ENCODE measurements at places on chromosomes 13 and 19.

DNA sequence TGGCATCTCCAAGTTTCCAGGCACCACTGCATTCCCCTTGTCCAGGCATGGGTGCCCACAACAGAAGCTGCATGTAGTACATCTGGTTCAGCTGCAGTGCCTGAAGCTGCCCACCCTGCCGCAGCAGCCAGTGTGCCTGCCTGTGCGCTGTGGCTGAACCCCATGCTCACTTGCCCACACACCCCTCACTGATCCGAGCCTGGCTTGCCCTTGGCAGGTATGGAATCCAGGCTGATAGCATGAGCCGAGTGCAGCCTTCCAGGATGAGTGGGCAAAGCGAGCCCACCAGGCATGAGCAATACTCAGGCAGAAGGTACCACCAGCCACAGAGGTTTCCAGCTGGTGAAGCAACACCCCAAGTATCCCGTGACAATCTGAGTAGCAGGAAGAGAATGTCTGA, 280.3 kb upstream of the KLF12 start:
- no peak for DNase-seq

DNA sequence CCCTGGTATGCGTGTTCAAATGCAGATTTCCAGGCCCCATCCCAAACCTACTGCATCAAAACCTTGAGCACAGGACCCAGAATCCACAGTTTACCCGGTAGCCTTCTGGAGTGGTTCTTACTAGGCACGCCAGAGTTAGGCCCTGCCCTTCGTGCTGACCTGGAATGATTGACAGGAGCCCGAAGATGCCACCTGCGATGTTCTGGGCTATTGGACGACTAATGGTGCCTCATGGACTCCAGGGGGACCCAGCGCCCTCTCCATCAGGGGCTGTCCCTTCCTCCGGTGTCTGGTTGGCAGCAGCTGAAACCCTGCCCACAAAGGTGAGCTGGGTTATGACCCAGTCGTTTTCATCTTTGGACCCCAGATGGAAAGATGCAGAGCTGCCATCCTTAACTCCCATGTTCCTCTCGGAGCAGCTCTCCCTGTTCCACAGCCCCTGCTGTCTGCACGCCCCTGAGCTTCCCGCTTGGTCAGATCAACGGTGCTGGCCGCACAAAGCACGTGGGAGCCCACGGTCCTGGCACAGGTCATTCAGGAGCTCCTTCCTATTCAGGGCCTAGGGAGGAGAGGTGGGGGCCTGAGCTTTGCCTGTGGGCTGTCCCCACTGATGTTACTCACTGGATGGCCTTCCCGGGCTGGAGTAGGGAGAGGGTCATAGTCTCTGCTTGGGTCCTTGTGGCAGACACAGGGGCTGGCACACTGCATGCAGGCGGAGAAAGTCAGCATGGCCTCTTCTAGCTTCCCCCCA, 65.8 kb downstream of the GPR12 start:
- DNase-seq = no peak

- no peak for DNase-seq
Measured at GRCh38 chr19:39641773-39642172, 13.9 kb upstream of the LGALS16 start.

DNA sequence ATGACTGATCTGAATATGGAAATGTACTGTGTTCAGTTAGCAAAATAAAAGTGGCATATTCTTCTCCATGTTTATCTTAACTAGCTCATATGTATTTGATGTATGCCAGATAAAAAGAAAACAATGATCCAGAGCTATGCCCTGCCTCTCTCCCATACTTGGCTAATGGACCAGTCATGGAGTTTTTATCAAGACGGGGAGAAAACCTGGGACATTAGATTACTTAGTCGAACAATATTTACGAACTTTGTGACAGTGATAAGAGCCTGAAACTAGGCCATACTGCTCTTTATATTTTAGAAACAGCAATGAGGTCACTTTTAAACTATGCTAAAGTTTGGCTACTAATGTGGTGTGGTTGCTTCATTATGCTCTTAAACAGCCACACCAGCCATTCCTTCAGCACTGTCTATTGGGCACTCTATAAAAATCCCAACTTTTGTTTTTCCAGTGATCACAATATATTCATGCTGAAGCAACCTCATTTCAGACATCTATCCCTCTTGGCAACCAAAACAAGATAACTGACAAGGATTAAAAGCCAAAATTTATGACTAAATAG, 265.0 kb downstream of the FGF14 start:
- no peak for DNase-seq

DNA sequence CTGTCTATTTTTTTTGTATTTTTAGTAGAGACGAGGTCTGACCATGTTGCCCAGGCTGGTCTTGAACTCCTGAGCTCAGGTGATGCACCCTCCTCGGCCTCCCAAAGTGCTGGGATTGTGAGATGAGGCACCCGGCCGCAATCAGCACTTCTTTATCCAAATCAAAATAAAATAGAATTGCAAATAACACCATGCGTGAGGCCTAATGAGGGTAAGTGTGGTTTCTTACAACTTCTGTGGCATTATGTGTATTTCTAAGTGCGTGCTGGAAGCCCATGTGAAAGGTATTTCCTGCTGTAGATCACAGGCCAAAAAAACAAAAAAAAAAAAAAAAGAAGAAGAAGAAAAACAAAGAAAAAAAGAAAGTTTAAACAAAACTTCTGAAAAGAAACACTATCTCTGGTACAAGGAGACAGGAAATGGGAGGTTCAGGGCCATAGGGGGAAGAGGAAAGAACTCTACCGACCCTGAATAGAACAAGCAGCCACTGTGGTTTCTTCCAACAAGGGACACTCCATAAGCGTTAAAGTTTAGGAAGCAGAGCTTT, 3.0 kb upstream of the GRAMD1A start:
- no peak for DNase-seq

DNA sequence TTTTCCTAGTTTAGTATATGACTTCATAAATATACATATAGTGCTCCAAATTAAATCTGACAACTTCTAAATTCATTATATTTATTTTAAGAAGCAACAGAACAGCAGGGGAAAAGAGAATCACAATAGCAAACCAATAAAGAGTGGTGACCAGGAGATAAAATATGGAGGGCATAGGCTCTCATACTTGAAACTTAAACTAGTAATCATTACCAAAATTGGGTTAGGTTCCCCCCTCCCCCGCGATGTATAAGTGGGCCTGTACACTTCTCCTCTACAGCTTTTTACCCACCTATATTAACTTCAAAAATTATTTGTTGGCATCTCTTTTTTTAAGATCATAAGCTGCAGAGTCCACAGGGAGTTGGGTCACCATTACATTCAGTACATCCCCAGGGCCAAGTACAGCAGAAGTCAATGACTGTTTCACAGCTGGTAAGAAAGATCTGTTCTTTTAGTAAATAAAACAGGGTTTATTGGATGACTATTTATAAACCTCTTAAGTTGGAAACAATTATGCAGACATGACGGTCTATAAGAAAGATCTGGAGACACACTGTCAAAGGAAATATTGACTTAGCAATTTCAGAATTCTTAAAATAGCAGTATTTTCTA, 29.4 kb downstream of the KLF12 start:
- DNase-seq = no peak

DNA sequence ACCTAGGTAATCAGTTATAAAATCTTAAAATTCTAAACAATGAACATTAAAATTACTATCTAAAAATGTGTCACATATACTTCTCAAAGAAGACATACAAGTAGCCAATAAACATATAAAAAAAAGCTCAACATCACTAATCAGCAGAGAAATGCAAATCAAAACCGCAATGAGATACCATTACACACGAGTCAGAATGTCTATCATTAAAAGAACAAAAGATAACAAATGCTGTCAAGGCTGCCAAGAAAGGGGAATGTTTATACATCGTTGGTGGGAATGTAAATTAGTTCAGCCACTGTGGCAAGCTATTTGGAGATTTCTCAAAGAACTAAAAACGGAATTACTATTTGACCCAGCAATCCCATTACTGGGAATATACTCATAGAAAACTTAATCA, 310.3 kb upstream of the EDNRB start:
- DNase-seq = no peak

DNA sequence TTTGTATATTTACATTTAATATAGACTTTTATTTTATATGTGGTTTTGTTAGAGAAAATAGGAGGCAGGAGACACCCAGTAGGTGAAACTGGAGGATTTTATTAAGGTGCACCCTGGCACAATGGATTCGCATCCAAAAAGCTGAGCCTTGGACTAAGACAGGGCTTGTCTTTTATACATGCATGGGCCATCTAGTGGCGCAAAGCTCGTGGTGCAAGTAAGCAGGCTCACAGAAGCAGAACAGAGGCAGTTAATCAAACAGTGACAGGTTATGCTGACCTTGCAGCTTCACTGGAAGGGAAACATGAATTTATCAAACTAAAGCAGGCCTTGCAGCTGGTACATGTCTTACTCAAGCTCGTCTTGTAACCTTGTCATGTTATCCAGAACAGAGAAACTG, 58.8 kb upstream of the ZNF681 start:
- DNase-seq = no peak

GRCh38 chr13:110616103-110617101, 1.1 kb downstream of the NAXD start:
- DNase-seq = no peak

- DNase-seq = no peak
Measured at GRCh38 chr13:102651892-102652291, 43.0 kb downstream of the METTL21C start.

GRCh38 chr13:98822225-98822606, 69.7 kb upstream of the SLC15A1 start:
- no peak for DNase-seq

GRCh38 chr13:23384111-23384510, 49.4 kb downstream of the SACS start:
- no peak for DNase-seq

DNA sequence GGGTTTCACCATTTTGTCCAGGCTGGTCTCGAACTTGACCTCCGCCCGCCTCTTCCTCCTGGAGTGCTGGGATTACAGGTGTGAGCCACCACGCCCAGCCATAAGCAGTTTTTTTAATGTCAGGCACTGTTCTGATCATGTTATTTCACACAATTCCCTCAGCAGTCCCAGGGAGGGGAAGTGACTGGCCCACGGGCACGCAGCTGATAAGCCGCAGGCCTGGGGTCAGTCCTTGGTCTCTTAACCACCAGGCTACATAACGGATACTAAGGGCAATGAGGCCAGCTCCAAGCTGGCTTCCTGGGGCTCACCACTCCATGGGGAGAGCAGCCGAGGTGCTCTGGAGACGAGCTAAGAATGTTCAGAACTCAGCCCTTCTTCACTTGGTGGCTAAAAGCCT, 13.5 kb downstream of the BRSK1 start:
- no peak for DNase-seq

- DNase-seq = no peak
Measured at GRCh38 chr13:40502236-40502635, 164.2 kb downstream of the FOXO1 start.

DNA sequence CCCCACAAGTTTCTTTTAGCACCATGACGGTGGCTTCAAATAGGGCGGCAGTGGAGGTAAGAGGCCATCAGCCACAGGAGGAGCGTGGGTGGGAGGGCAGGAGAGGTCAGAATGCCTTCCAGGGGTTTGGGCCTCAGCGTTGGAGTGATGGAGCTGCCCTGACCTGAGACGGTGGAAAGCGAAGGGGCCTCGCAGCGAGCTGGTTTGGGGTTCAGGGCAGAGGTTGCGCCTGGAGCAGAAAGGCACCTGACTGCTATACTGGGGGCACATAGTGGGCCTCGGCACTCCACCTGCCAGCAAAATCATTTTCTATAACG, 382 bp upstream of the NAXD start:
- DNase-seq = no peak

DNA sequence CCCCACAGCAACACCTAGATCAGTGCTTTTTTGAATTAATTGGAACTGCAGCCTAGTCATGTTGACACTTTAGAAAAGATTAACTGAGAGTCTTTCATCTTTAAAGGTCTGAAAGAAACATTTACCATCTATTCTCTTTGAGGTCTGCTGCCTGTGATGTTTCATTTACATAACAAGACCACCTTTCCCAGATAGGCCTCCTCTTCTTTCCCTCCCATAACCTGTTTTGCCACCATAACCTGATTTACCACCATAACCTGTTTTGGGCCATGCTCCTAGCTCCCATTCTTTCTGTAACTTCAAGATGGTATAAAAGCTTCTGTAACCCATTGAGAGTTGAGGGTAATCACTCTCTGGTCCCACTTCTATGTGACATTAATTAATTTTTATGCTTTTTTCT, 320.8 kb downstream of the PCDH20 start:
- DNase-seq = no peak

DNA sequence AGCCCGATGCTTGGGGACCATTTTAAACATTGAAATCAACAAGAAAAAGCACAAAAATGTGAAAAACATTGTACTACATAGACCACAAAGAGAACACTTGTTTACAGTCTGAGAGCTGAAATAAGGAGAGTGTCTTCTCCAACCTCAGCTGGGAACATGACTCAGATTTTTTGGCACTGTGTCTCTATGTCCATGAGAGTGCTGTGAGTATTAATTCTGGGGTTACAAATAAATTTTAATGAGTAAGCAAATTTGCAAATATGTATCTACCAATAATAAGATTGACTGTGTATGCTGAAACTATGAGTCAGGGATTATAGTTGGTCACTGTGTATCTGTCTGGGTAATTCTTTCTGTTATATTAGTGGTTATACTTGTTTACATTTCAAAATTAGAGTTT, 174.0 kb downstream of the DCT start:
- no peak for DNase-seq

- no peak for DNase-seq
Measured at GRCh38 chr19:2342656-2343288, 14.3 kb downstream of the SPPL2B start.

DNA sequence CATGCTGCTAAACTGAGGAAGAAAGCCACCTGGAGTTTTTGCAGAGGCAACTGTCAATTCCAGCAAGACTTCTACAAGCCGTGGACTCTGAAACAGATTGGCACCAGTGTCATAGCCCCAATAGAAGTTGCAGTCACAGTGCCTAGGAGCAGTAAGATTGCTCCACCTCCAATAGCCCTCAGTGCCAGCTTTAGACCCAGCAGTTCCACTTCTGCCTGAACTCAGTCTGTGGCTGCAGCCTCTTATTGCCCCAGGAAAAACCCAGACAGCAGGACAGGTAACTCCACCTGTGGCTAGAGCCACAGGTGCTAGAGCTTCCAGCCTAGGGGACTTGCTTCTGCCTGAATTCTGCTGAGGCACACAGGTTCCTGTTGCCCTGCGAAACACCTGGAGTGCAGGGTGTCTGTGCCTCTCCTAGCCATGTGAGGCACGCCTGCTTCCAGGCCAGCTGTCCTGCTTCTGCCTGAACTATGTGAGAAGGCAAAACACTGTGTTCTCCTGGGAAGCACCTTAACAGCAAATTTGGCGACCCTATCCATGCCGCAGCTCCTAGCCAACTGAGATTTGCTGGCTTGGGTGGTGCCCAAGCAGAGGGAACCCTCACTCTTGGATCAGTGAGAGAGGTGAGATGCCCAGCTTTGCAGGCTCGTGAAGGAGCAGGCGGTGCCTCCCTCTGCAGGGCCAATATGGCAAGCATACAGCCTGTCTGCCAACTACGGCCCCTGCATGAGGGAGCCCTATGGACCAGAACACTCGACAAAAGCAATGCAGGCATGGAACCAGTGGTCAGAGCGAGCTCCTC, 607.6 kb downstream of the PCDH17 start:
- DNase-seq = no peak

All from left ventricle myocardium inferior (tissue), 1 donor.